Glomerular endothelial cell (primary cell): ENCODE measurements at places on chromosomes 5 and 9.

DNA sequence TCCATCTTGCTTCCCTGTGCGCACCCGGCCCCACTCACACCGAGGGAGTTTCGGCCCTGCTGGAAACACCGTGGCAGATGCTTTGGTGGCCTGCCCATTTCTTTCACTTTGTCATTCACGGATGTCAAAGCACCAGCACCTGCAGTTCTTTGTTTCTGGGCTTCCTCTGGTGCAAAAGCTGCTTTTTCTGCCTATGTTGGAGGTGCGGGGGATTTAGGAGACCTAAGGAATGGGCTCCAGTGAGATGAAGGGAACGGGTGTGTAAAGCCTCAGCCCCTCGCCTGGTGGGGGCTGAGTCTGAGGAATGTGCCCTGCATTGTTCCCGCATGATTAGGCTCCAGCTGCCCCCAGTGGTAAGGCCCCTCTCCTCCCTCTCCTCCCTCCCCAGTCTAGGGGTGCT, 62.3 kb downstream of the THBS4 start:
- no peak for DNase-seq

- DNase-seq, result no peak
Measured at GRCh38 chr5:165457859-165458481, 1952.6 kb downstream of the MAT2B start.

DNA sequence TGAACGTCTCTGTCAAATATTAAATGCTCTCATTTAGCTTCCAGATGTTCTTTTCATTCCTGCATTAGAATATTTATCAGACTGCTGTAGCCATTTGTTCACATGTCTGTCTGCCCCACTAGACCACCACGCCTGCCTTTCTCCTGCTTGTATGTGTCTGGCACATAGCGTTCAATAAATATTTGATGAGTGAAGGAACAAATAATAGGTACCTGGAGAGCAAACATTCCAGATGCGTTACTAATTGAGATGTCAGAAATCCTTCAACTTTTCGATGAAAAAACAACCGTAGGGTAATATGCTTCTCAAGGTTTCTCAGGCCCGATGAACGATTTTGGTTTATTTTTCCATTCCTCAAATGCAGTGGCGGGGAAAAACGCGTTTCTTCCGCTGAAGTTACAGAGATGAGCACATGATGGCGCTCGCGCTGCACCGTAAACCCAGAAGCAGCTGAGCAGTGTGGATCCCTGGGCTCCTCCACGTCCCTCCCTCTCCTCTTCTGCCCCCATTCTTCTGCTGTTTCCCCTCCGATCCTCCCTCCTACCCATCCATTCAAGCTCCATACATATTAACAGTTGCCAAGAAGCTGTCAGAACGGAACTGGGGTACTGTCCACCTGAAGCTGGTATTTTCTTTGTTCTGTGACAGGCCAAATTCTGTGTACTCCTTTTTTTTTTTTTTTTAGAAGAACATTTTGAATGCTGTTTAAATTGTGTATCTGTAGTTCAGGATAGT, 245.4 kb downstream of the MPDZ start:
- peak; percentile 34 for DNase-seq

GRCh38 chr9:4020038-4020754, 279.7 kb downstream of the GLIS3 start:
- DNase-seq, result no peak

- no peak for DNase-seq
Measured at GRCh38 chr5:95823738-95824609, 1.4 kb upstream of the GLRX start.

- DNase-seq, result no peak
Measured at GRCh38 chr5:131939690-131940345, 5.6 kb downstream of the MEIKIN start.

DNA sequence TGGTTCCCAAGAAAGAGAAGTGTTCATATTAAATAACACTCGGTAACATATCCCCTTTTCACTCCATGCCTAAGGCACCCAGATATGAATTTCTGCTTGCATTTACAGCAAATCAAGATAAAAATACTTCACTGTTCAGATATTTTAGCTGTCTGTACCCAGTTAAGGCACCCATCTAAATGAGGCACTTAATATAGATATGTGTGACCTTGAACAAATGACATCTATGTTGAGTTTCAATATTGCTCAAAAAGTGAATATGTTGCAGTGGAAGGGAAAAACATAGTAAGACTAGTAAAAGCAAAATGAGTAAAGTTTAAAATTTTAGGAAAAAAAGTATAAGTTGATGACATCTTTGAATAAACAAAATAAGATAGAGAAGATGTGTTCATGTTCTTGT, 32.4 kb upstream of the SPDL1 start:
- no peak for DNase-seq

DNA sequence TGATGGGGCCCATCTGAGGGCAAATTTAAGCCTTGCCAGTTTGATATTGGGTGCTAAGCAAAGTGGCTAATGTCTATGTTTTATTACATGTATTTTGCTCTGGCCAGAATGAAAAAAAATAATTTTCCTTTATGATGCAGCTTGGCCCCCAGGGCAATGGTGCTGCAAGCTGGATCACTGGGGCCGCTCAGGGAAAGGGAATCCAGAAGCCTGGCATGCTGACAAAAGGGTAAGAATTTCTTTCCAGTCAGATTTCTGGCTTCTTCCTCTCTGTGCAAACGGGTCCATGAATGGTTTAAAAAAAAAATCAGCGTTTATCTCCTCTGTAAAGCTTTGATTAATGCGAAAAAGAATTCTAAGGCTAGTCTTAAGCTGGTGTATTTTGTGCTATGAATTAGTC, 138.4 kb downstream of the MAPKAP1 start:
- no peak for DNase-seq

GRCh38 chr9:68705531-68706362, 707 bp downstream of the PIP5K1B start:
- DNase-seq, result no peak

DNA sequence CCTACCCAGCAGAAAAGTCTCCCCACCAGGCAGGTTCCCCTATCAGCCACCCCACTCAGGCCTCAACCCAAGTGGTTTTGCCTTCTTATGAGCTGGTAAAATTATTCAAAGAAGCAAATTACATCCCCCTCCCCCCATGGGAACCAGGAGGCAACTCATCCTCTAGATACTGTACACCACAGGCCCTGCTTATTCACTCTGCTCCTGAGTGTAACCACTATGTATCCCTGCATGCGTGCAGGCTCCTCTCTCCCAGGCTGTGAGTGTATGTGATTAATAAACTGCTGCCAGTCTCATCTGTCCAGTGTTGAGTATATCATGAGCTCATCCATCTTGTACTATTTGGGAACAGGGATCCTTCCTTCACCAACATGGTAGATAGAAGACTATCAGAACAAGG, 8.6 kb downstream of the KCTD16 start:
- no peak for DNase-seq

DNA sequence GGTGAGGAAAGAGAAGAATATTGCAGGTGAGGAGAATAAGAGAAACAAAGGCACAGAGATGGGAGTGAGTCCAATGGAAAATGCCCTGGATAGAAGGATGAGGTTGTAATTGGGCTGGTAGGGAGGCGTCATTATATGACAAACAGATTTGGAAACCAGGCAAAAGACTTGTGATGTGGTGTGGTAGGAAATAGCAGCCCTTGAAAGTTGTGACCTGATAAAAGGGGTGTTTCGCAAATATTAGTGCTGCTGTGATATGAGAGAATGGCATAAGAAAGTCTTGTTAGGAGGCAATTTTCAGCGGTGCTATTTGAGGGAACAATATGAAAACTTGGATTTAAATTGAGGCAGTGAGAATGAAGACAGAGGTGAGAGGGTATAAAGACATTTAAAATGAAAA, 217.5 kb upstream of the ACTBL2 start:
- no peak for DNase-seq

GRCh38 chr9:99582814-99583213, 238.9 kb upstream of the NR4A3 start:
- DNase-seq, result no peak

DNA sequence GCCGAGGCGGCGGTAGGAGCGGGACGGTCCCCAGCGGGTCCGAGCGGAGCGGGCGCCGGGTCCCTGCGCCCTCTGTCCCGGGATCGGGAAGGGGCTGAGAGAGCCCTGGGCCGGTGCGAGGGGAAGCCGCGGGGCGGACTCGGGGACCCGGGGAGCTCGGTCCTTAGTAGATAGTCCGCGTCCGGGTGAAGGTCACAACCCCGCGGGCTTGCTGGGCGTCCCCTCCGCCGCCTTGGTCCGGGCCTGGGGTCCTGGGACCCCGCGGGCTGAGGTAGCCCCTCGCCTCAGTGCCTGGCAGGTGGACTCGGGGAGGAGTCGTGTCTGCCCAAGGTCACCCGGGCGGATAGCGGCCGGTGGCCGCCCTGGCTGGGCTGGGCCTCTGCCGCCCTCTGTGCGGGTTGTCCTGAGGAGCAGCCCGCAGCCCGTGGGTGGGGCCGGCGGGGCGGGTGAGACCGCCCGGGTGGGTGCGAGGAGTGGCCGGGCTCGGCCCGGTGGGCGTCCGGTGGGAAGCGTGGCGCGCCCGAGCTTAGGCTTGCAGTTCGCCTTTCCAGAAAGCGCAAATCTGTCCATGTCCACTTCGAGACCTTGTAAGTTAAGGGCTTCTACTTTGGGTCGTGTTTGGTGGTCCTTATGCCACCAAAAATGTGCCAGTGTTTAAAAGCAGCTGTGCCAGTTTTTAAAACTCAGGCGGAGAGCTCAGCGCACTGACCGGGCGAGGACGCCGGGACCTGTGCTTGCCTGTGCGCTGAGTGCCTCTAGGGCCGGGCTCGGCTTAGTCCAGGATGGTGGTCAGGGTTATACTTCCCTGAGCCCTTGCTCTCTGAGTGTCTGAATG, 554 bp downstream of the SDHA start:
- no peak for DNase-seq

- no peak for DNase-seq
Measured at GRCh38 chr5:139696167-139696893, 48.2 kb downstream of the CXXC5 start.

DNA sequence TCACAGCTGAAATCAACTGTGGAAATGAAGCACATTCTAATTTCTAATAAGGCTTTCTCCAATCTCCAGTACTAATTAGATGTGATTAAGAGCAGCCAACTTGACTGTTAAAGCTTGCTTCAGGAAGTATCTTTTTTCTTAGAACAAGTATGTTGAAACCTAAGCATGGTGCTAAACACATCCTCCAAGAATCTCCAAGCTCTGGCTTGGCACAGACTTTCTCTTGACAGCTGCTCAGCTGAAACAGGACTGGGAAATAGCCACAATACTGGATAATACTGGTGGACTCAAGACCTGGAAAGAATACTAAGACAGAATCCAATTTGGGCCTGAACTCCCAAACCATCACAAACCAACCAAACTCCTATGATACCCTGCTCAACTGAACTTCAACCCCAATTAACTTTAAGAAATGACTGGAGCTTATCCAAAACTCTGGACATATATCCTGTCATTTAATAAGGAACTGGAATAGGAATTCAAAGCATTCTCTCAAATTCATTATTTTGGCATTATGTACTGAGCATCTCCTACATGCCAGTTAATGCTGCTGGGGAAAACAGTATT, 16.2 kb downstream of the PRKAA1 start:
- no peak for DNase-seq

- no peak for DNase-seq
Measured at GRCh38 chr9:35680331-35681105, 6.8 kb downstream of the CA9 start.

- no peak for DNase-seq
Measured at GRCh38 chr5:168528521-168529373, at the start of gene FBLL1. Gene FBLL1, plus strand, starts transcription at chr5:168529305. Its CDS starts 200 bp downstream, at chr5:168529505.

GRCh38 chr5:16707168-16707868, 90.5 kb upstream of the RETREG1 start:
- DNase-seq, result no peak

GRCh38 chr5:58060996-58061395, 398.9 kb downstream of the PLK2 start:
- no peak for DNase-seq

DNA sequence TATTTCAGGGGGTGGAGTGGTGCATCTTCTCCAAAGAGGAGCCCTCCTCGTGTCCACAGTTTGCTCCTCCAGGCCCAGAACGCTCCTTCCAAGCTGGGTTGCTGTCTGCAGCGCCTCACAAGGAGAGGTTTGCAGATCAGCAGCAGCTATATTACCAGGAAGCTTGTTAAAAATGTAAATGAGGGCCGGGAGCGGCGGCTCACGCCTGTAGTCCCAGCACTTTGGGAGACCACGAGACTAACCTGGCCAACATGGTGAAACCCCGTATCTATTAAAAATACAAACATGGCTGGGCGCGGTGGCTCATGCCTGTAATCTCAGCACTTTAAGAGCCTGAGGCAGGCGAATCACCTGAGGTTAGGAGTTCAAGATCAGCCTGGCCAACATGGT, 25.0 kb upstream of the FRMPD1 start:
- DNase-seq, result no peak

DNA sequence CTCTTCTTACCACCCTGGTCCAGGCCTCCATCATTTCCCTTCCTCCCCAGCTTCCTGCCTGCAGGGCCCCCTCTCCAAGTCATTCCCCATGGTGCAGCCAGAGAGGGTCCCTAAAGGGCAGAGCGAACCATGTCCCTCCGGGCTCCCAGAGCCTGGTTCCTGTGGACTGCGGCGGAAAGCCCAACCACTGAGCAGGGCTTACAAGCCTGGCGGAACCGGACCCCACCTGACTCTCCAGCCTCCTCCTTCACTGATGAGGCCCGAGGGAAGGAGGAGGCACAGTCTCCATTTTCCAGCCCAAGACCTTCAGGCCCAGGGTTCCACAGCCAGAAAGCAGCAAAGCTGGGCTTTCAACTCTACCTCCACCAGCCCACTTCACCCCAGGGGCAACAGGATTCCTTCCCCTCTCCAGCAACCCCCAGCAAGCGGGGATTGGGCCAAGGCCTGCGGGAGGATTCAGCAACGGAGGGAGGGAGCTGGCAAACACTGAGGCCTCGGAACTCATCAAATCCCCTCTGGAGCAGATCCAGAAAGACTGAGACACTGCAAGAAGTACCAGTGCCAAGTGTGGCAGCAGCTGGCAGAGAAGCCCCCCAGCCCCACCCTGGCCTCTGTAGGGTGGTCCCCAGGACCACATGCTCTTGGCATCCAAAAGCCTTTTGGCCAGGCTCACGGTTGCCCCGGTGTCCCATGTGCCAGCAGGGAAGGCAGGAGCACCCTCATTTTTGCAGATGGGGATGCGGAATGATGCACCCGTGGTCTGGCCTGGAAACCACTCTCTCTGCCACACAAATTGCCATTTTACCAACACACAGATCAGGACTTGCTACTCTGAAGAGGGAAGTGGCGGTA, 3.1 kb downstream of the FAM163B start:
- no peak for DNase-seq

- no peak for DNase-seq
Measured at GRCh38 chr5:34817558-34818351, 21.2 kb upstream of the TTC23L start.

DNA sequence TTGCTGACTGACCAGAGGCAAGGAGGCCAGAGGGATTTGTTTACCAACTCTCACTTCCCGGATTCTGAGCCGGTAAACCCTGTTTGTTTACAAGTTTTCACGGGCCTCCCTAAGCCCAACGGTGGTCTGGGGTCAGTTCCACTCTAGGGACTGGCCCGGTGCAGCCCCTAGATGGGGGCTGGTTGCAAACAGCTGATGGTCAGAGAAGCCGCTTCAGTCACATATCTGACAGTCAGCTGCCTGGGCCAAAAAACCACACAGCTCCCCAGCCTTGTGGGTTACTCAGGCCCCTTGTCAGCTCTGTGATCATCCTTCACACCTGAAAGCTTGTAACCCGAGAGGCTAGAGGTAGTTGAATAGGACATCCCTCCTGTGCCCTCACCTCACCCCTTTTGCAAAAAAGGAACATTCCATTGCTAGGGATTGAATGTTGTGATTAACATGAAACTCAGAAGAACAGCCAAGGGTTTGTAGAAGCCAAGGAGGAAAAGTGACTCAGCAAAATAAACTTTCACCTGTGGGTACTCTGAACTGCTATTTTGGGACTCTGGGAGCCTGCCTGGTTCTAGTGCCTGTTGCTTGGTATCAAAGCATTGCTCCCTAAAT, 40.4 kb downstream of the SAR1B start:
- no peak for DNase-seq

- no peak for DNase-seq
Measured at GRCh38 chr9:134832471-134832870, 48.1 kb upstream of the FCN2 start.
